CD4-positive, alpha-beta T cell treated with Interferon gamma for 1 hour (primary cell): ENCODE measurements at places on chromosomes 5 and 9.

DNA sequence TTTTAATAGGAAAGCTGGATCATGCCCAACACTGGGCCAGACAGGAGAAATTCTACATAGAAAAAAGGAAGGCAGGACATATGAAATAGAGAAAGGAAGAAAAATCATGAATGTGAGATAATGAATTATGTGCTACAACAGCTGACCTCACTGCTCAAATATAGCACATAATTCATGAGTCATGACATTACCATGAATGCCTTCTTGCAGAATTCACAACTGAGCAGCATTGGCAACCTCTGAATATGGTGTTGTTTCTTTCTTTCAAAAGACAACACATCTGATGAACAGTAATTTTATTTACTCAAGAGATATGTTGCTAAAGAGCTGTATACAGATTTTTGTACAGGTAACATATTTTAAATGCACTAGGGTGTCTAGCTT lies 34.4 kb downstream of the APBA1 start:
- no peak for DNase-seq

DNA sequence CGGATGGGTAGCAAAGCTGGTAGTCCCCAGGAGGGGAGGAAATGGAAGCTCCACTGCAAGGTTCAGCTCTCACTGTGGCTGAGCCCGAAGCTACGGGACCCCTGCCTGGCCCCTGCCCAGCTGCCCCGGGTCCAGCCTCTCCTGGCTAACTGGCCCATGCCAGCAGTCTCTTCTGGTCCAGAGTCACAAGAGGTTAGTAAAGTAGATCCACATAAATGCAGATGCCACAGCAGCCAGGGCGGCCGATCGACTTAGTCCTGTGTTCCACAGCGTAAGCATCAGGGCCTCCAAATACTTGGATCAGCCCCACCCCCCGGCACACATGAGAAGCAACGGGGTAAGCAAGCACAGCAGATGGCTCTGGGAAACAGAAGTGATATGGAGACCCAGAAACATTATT lies 42.1 kb downstream of the MRPL36 start:
- DNase-seq: no peak

- no peak for DNase-seq
These were observed 35.6 kb upstream of the ADAMTS16 start for GRCh38 chr5:5104550-5104949.

- DNase-seq: no peak
These were observed 265.8 kb downstream of the TENT4A start for GRCh38 chr5:6979061-6979460.

DNA sequence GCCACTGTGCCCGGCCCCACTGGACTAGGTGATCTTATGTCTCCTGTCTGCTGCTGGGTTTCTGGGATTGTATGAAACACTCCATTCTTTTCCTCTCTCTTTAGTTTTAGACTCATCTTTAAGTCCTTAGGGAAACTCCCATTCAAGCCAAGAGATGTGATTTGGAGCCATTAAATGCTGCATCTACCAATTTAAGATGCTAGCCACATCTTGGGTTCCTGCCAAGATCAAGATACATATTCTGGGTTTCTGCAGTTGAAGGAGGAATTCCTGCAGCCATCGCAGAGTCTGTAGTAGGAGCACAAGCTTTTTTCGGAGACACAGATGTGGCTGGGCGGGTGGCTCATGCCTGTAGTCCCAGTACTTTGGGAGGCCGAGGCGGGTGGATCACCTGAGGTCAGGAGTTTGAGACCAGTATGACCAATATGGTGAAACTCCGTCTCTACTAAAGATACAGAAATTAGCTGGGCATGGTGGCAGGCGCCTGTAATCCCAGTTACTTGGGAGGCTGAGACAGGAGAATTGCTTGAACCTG lies 23.2 kb downstream of the STXBP1 start:
- no peak for DNase-seq

GRCh38 chr5:172540099-172540870 lies 86.0 kb upstream of the SH3PXD2B start:
- no peak for DNase-seq

- no peak for DNase-seq
These were observed 26.9 kb upstream of the FAM120AOS start for GRCh38 chr9:93480262-93480661.

DNA sequence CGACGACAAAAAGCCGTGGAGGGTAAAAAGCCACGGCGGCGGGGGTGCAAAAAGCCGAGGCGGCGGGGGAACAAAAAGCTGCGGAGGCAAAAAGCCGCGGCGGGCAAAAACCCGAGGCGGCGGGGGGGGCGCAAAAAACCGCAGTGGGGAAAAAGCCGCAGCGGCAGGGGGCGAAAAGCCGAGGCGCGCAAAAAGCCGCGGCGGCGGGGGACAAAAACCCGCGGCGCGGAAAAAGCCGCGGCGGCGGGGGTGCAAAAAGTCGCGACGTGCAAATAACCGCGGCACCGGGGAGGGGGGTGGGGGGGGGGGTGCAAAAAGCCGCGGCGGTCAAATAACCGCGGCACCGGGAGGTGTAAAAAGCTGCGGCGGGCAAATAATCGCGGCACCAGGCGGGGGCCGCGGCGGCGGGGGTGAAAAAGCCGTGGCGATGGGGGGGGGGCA lies 511.5 kb downstream of the FOXD4L5 start:
- DNase-seq: peak; percentile 1

GRCh38 chr5:2113348-2114131 lies 230.8 kb upstream of the IRX4 start:
- no peak for DNase-seq

DNA sequence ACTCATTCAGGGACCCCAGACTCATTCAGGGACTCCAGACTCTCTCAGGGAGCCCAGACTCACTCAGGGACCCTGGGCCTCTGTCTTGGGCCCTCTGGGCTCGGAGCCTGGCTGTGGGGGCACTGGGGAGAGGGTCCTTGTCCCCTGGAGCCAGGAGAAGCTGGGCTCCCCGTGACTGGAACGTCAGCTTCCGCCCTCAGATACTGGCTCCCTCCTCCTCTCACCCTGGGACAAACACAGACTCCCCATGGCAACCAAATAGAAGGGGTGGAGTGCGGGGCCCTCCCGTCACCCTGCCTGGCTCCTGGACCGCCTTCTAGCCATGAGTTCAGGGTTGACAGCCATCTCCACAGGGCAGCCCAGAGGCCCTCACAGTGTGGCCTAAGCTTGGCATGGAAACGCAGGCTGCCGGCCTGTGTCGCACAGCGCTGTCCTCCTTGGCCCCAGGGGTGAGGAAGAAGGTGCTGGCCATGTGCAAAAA lies 27.6 kb downstream of the ZDHHC11B start:
- no peak for DNase-seq

DNA sequence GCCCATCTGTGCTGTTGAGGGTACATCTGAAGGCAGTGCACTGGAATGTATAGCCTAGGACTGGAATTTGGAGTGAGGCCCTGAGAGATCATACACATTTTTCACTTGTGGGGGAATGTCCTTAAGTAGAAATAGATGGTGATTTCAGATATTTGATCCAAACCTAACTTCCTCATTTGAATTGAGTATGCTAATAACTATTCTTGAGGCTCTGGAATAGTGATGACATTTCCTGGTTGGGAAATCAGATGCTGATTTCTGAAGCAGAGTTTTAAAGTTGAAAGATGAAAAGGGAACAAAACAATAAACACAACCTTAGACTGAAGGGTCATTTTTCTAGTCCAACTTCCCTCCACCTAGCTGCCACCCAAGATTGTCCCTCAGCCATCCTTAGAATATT lies 163.0 kb upstream of the CCDC152 start:
- no peak for DNase-seq

DNA sequence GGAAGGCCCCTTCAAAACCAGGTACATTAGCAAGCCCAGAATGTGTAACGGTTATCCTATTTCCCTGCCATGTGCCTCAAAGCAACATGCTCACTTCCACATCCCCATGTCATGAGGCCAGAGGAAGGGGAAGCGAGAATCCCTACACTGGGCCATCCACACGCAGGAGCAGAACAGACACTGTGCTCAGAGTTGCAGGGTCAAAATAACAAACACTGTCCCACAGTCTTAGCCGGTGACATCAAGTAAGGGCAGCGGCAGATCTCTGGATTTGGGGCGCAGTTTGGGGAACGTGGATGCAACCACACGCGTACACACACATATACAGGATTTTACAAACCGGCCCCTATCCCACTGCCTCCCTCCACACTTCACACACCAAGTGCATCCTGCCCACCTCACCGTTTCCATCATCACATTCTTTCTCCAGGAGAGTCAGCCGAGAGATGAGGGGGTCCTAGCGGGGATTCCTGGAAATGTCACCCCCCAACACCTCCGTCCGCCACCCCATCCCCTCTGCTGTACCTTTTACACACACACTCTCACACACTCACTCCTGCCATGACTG lies 776 bp downstream of the APBA1 start:
- DNase-seq: peak; percentile 2

DNA sequence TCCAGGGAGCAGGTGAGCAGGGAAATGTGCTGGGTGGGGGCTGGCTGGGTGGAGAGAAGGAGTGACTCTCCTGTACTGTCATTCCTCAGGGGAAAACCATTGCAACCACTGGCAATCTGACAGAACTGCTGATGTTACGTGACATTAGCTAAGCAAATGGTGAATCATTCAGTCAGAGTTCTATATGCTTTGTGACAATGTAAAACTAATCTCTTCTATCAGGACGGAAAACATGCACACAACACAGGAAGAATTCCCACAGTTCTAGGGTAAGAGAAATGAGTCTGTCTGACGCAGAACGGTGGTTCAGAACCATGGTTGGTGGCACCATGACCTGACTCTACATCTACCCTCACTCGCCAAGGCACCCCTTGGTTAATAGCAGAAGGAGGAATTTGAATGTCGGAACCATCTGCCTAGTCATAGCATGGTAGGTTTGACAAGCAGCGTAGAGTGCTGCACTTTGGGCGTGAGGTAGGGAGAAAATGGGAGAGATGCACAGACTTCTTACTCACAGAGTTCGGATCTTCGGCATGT lies 243.6 kb upstream of the PANK3 start:
- DNase-seq: no peak

- no peak for DNase-seq
These were observed 58.7 kb downstream of the PRDM6 start for GRCh38 chr5:123147741-123148140.

DNA sequence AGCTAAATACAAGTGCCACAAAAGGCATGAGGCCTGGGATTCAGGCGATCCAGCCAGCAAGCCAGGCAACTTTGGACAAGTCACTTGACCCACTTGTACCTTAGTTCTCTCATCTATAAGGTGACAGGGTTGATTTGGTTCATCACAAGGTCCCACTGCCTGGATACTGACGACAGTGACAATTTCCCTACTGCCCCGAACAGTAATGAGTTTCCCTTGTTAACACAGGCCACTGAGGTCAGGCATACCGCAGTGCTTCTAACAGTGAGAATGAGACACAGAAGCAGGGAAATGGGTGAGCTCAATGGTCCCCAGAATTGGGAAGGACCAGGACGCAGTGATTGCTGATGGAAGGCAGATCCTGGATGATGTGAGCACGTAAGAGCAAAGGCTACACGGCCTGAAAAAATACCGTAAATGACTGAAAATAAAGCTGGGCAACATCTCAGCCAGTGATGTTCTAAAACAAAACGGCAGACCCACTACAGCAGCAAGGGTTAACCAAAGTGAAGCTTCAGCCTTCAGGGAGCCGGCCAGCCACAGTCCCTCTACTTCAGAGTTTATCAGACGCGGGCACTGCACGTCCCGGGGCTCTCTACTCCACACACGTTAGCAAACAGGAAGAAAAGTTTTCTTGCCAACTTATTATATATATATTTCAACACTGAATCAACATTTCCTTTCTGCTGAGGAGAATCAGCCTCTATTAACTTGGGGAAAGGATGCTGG lies 846 bp downstream of the MGAT1 start:
- DNase-seq: no peak

DNA sequence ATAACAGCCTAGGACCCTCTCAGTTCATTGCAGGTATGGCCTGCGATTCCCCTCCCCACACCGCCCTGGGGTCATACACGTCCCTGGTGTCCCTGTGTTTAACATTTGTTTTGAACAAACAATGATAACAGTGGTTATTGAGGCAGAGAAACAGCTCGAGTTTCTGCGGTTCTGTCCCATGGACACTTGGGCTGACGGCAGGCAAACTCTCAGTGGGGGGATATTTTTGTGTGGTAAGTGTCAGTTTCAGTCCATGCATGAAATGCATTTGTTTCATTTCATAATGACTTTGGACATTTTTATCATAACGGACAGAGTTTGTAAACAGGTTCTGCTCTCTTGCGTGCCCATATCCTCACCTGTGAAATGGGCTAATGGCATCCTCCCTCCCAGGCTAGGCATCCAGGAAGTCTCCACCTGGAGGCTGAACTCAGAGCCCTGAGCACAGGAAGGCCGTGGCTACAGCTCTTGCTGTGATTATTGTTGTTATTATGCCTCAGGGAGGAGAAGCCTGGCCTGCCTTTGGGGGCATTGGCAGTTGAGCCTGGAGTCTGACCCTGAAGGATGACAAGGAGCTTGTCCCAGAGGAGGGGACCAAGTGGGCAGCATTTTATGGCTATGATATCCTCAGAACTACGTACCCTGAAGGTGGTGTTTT lies 190.9 kb downstream of the GADD45G start:
- DNase-seq: no peak

DNA sequence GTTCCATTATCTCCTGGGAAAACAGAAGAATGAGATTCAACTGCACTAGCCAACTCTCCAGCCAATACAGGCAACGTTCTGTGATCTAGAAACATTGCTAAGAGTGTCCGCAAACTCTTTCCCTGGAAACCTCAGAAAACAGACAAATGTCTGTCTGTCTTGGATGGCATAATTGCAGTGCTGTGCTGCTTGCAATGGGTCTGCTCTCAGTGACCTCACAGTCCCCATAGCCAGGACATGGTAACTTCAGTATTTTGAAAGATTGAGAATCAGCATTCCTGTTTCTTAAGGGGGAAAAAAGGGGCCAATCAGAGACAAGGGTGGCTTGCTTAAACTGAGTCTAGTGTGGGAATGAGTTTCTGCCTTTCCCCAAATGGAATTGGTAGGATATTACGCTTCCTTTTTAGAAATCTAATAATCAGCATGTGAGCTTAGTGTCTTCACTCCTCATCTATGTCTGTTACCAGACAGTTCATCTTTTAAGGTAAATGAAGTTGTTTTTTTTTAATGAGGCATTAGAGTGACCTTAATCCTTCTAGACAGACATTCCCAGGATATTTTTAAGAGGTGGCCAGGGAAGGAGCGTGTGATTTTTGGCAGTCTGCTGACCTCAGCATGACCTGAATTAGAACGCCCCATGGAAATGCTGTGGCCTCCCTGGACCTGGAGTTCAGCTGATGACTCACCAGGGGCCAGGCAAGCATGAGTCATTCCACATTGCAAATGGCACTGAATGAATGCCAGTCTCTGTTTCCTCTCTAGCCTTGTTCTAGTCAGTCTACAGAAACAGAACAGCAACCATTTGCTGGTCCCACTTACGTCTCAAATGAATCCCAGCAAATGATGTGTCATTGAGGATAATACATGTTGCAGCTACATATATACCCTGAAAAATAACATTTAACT lies 210.2 kb upstream of the ACTBL2 start:
- DNase-seq: no peak

DNA sequence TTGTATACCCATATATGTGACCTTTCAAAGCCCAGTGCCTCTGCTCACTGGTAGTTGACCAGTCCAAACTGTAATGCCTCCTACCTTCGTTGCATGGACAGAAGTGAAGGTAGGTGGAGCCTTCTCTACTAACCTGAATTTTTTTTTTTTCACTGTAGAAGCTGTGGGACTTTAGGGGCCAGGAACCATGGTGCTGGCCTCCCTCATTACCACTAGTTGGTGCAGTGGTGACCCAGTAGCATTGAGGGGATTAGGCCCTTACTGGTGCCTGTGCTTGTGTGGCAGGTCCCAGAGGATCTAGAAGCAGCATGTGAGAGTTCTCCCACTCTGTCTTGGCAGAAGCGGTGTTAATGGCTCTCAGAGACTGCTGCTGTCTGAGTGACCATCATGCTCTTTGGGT lies 2.3 kb downstream of the RALGPS1 start:
- DNase-seq: no peak
